ENCODE measurements at places on chromosomes 16 and 17. TPM values are rescaled to one million over a fixed set of nuclear protein-coding genes. Genes with fewer than 3 reads are reported as not detected.

- H3K4me1 ChIP-seq, result peaks cover 35% of the 10 kb centered on the region
- no peaks in the 10 kb centered on the region for H3K27me3 ChIP-seq
- no peaks in the 10 kb centered on the region for H3K36me3 ChIP-seq
- H3K4me3 ChIP-seq, result no peak overlapping the region
- DNase-seq, result no peak
Measured at GRCh38 chr17:78719630-78720298, 62.3 kb downstream of the CYTH1 start.

The TP53TG3F gene
- not detected for total RNA-seq

- H3K27ac ChIP-seq, result no peak overlapping the region
- H3K4me1 ChIP-seq, result peaks cover 10% of the 10 kb centered on the region
- H3K27me3 ChIP-seq, result peaks cover 10% of the 10 kb centered on the region
- no peaks in the 10 kb centered on the region for H3K36me3 ChIP-seq
- H3K4me3 ChIP-seq, result no peak overlapping the region
- DNase-seq, result no peak
Measured at GRCh38 chr17:35342276-35342675, 31.1 kb downstream of the SLFN11 start.

The GAST gene
- total RNA-seq, result not detected

GRCh38 chr16:69566981-69567680 is 1.4 kb downstream of the NFAT5 start:
- DNase-seq, result peak; percentile 67
- no peaks in the 10 kb centered on the region for H3K27me3 ChIP-seq
- H3K27ac ChIP-seq, result peak overlapping the region; percentile 63
- H3K4me3 ChIP-seq, result peak overlapping the region; percentile 73

GRCh38 chr17:80569924-80570323 is 25.3 kb downstream of the RPTOR start:
- no peak for DNase-seq
- H3K4me3 ChIP-seq, result no peak overlapping the region
- no peak overlapping the region for H3K27ac ChIP-seq
- H3K36me3 ChIP-seq, result no peaks in the 10 kb centered on the region

- H3K27me3 ChIP-seq, result no peaks in the 10 kb centered on the region
- no peak overlapping the region for H3K27ac ChIP-seq
- H3K4me3 ChIP-seq, result no peak overlapping the region
- no peaks in the 10 kb centered on the region for H3K36me3 ChIP-seq
- no peak for DNase-seq
Measured at GRCh38 chr17:61485067-61485775, 33.0 kb downstream of the TBX4 start.

- no peak for DNase-seq
- no peak overlapping the region for H3K27ac ChIP-seq
- H3K4me3 ChIP-seq, result no peak overlapping the region
- H3K4me1 ChIP-seq, result peaks cover 17% of the 10 kb centered on the region
- no peaks in the 10 kb centered on the region for H3K36me3 ChIP-seq
Measured at GRCh38 chr16:11359370-11359769, 14.1 kb downstream of the RMI2 start.

The ZNF18 gene
- 4.2 TPM for total RNA-seq

The IKZF3 gene
- total RNA-seq, result not detected

GRCh38 chr17:7213895-7214299 is 5.7 kb downstream of the DLG4 start:
- peak overlapping the region; percentile 43 for H3K4me3 ChIP-seq
- peaks cover 29% of the 10 kb centered on the region for H3K4me1 ChIP-seq
- H3K36me3 ChIP-seq, result no peaks in the 10 kb centered on the region
- H3K27ac ChIP-seq, result peak overlapping the region; percentile 63
- peak; percentile 82 for DNase-seq

GRCh38 chr17:2837147-2837561 is 40.9 kb downstream of the RAP1GAP2 start:
- no peaks in the 10 kb centered on the region for H3K36me3 ChIP-seq
- H3K27ac ChIP-seq, result no peak overlapping the region
- H3K27me3 ChIP-seq, result peaks cover 2% of the 10 kb centered on the region

GRCh38 chr16:5026664-5027063 is 7.1 kb downstream of the NAGPA start:
- no peaks in the 10 kb centered on the region for H3K36me3 ChIP-seq
- H3K4me1 ChIP-seq, result no peaks in the 10 kb centered on the region
- H3K27me3 ChIP-seq, result no peaks in the 10 kb centered on the region
- H3K4me3 ChIP-seq, result no peak overlapping the region
- H3K27ac ChIP-seq, result no peak overlapping the region
- no peak for DNase-seq

DNA sequence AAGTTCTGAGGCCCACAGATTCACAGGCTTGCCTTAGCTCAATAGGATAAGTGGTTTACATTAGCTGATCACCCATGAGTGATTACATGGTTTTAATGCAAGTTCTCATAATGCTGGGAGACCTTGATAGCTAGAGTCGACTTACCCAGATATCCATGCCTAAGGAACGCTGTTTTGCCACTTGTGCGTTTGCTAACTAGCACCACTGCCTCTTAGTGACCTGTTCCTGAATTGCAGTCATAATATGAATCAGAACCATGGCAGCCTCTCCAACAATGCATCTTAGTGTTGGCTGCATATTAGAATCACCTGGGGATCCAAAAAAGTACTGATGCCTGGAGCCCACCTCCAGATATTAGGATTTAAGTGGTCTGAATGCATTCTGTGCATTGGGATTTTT is 251.1 kb upstream of the CDH5 start:
- DNase-seq, result no peak
- no peaks in the 10 kb centered on the region for H3K36me3 ChIP-seq
- H3K27me3 ChIP-seq, result no peaks in the 10 kb centered on the region
- H3K4me1 ChIP-seq, result no peaks in the 10 kb centered on the region
- no peak overlapping the region for H3K4me3 ChIP-seq
- H3K27ac ChIP-seq, result no peak overlapping the region

- no peak overlapping the region for H3K27ac ChIP-seq
- no peaks in the 10 kb centered on the region for H3K36me3 ChIP-seq
- no peak overlapping the region for H3K4me3 ChIP-seq
- no peak for DNase-seq
- H3K27me3 ChIP-seq, result no peaks in the 10 kb centered on the region
Measured at GRCh38 chr16:19245326-19245925, 40.1 kb upstream of the CLEC19A start.

DNA sequence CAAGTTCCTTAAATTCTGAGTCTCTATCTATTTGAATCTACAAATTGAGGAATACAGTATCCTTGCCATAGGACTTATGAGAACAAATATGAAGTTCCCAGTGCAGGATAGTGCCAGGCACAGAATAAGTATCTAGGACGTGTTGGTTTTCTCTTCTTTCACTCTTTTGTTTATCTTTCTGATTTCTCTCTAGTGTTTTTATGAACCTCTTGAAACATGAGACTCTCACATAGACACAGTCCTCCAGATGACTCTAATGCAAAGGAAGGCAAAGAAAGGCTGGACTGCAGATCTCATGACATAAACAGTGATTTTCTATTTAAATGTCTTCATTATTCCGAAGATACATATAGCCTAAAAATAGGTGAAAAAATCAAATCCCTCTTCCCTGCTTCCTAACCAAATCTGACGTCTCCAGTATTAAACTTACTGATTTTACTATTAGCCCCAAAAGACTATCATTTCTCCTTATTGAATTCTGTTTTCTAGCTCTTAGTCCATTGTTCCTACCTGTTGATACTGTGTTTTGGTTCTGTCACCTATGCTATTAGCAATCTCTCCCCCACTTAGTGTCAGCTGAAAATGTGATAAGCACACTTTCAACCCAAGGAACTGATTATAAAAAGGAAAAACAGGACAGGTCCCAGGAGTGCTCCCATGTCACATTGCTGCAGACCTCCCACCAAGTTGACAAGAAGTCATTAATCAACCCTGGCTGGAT is 24.9 kb upstream of the ADAMTS18 start:
- no peak overlapping the region for H3K4me3 ChIP-seq
- no peaks in the 10 kb centered on the region for H3K27me3 ChIP-seq
- DNase-seq, result no peak

The PITPNM3 gene
- total RNA-seq, result 0.76 TPM

The CENPX gene
- total RNA-seq, result 56.2 TPM

- H3K4me1 ChIP-seq, result no peaks in the 10 kb centered on the region
- no peak for DNase-seq
- H3K27me3 ChIP-seq, result no peaks in the 10 kb centered on the region
- no peak overlapping the region for H3K4me3 ChIP-seq
- H3K36me3 ChIP-seq, result no peaks in the 10 kb centered on the region
Measured at GRCh38 chr17:1936766-1937165, 88.4 kb downstream of the RTN4RL1 start.

GRCh38 chr16:83338941-83339340 is 468.8 kb upstream of the HSBP1 start:
- DNase-seq, result peak; percentile 91
- no peaks in the 10 kb centered on the region for H3K27me3 ChIP-seq
- peaks cover 48% of the 10 kb centered on the region for H3K4me1 ChIP-seq
- no peaks in the 10 kb centered on the region for H3K36me3 ChIP-seq
- no peak overlapping the region for H3K4me3 ChIP-seq

DNA sequence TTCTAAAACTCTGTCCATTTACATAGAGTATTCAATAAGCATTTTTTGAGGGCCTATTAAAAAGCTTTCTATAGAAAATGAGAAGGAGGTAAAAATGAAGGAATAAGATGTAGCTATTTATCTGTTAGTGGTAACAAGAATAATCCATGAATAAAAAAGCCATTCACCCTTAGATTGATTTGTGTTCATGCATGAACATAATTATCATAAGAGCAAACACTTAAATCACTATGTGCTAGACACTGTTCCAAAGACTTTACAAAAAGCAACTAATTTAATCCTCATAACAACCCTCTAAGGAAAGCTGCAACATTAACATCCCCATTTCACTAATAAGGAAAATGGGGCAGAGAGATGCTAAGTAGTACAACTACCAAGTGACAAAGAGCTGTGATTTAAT is 6.6 kb downstream of the CCDC47 start:
- peaks cover 8% of the 10 kb centered on the region for H3K4me1 ChIP-seq
- DNase-seq, result no peak
- H3K36me3 ChIP-seq, result peaks cover 13% of the 10 kb centered on the region
- no peak overlapping the region for H3K4me3 ChIP-seq

The TNFSF13 gene
- total RNA-seq, result 5.4 TPM

The CES4A gene
- 5.4 TPM for total RNA-seq

The CCL8 gene
- not detected for total RNA-seq

- DNase-seq, result peak; percentile 39
- no peaks in the 10 kb centered on the region for H3K36me3 ChIP-seq
- H3K27me3 ChIP-seq, result no peaks in the 10 kb centered on the region
- peaks cover 13% of the 10 kb centered on the region for H3K4me1 ChIP-seq
- peak overlapping the region; percentile 23 for H3K4me3 ChIP-seq
Measured at GRCh38 chr17:9240659-9241370, 219.5 kb downstream of the NTN1 start.

The LGALS9B gene
- total RNA-seq, result not detected

GRCh38 chr16:83701494-83701893 is 106.3 kb upstream of the HSBP1 start:
- H3K27ac ChIP-seq, result no peak overlapping the region
- peak; percentile 21 for DNase-seq
- no peaks in the 10 kb centered on the region for H3K4me1 ChIP-seq
- H3K36me3 ChIP-seq, result no peaks in the 10 kb centered on the region
- no peak overlapping the region for H3K4me3 ChIP-seq
- H3K27me3 ChIP-seq, result no peaks in the 10 kb centered on the region

The KRTAP3-2 gene
- total RNA-seq, result not detected

The RHOT2 gene
- total RNA-seq, result 96.0 TPM

The KRTAP4-6 gene
- not detected for total RNA-seq

- no peaks in the 10 kb centered on the region for H3K4me1 ChIP-seq
- H3K27me3 ChIP-seq, result no peaks in the 10 kb centered on the region
- no peak overlapping the region for H3K27ac ChIP-seq
- H3K4me3 ChIP-seq, result no peak overlapping the region
- DNase-seq, result no peak
- no peaks in the 10 kb centered on the region for H3K36me3 ChIP-seq
Measured at GRCh38 chr16:12153662-12154061, 177.1 kb downstream of the SNX29 start.

The LRRC37A3 gene
- total RNA-seq, result 16.1 TPM

GRCh38 chr17:81676906-81677305 is 6.7 kb downstream of the ARL16 start:
- no peaks in the 10 kb centered on the region for H3K4me1 ChIP-seq
- no peaks in the 10 kb centered on the region for H3K27me3 ChIP-seq
- peaks cover 21% of the 10 kb centered on the region for H3K36me3 ChIP-seq
- no peak for DNase-seq
- H3K27ac ChIP-seq, result no peak overlapping the region

DNA sequence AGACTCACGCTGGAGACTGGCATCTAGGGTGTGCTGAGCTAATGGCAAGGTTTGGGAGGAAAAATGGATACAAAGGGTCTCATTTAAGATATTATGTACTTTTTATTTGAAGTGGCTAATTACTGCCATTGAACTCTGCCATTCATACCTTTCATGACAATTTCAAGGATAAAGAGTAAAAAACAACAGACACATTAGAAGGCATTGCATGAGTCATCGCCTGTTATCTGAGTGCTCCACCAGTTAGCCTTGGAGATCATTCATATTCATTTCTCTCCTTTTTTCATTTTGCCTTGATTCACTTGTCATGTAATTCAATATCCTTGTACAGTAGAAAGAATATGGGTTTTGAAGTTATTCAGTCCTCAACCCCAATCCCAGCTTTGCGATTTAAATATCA is 109.5 kb downstream of the CDH8 start:
- H3K27me3 ChIP-seq, result no peaks in the 10 kb centered on the region
- H3K27ac ChIP-seq, result no peak overlapping the region
- no peaks in the 10 kb centered on the region for H3K4me1 ChIP-seq
- H3K36me3 ChIP-seq, result no peaks in the 10 kb centered on the region
- no peak overlapping the region for H3K4me3 ChIP-seq

The ADAP2 gene
- total RNA-seq, result 1.1 TPM

GRCh38 chr17:66627985-66628384 is 206.9 kb upstream of the CACNG5 start:
- no peak overlapping the region for H3K27ac ChIP-seq
- no peak overlapping the region for H3K4me3 ChIP-seq
- no peak for DNase-seq
- no peaks in the 10 kb centered on the region for H3K4me1 ChIP-seq
- H3K27me3 ChIP-seq, result no peaks in the 10 kb centered on the region

DNA sequence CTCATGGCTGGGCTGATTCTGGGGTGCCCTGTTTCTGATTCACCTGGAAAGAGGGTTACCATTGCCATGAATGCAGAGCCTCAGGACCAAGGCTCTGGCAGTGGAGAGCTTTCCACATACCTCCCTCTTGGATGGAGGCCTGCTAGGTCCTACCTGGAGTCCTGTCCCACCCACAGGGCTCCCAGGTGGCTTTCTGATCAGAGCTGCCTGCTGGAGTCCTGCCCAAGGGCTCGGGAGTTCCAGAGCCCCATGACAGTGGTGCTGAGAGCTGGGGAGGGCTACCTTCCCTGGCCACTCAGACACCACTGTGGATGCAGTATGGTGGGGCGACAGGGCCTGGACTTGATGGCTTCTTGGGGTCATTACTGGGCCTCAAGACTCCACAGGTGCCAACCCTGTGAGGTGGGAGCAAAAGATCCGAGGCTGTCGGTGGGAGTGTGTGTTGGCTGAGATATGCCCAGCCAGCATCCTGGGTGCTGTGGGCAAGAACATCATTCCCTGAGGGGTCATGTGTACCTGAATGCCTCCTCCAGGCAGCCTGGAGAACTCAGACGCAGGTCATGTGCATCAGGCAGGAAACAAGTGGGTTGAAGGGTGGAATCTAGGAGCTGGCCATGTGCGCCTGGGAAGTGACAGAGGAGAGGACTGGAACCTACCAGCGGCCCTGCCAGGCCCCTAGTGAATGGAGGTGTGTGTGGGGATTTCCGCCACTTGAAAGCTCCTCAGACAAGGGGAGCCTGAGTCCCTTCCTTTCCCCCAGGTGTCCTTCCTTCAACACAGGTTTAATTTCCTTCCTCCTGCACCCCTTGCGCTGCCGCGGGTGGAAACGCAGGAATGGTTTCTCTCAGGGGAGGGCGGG is 2.3 kb upstream of the WNT3 start:
- H3K36me3 ChIP-seq, result no peaks in the 10 kb centered on the region
- no peak for DNase-seq
- no peaks in the 10 kb centered on the region for H3K4me1 ChIP-seq
